ENCODE measurements at places on chromosomes 11 and 22.

GRCh38 chr11:377174-377865, 8.0 kb downstream of the B4GALNT4 start:
- no peak for DNase-seq

DNA sequence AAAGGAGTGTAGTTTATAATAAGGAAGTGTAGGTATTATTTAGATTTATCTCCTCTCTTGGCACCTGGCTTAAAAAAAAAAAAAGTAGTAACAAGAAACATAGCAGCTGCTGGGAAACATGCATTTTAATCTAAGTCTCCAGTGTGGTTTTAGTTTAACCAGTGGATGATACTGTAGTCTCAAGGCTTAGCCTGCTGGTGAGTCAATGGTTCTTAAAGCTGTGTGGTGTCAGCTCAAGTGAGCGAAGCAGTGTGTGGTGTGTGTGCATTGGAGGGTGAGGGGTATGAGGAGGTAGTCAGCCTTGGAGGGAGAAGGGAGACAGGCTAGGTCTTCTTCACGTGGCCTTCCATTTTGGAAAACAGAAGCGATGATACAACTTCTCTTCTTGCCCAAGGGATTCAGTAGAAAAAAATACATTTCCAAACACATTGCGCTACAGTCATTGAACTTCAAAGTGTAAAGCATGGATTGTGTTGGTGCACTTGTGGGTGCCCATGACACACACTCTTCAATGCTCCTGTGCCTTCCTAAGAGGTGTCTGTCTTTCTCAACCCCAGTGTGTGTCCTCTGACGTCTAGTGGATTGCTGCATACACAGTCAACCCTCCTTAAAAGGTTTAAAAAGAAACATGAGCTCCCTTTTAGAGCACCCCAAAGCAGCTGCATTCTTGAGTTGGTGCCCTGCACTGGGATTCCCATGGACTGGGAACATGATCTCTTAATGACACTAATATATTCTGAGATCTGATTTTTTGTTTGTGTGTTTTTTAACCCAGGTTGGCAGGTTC, 40.1 kb downstream of the ZBTB16 start:
- no peak for DNase-seq

- DNase-seq: no peak
Measured at GRCh38 chr22:17787241-17787640, 13.0 kb upstream of the BID start.

DNA sequence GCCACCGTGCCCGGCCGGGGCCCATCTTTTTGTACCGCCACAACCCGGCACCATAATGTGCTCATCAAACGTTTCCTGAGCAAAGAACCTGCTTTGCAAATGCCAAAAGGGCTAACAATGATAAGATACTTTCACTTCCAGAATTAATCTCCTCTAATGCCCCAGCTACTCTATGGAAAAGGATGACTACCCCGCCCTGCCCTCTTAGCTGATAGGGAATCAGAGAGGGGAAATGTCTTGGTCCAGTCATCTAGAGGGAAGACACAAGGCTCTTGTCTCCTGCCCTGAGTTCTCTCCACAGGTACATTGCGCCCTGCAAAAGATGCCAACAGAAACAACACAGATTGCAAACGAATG, 586 bp downstream of the TTLL1 start:
- no peak for DNase-seq

DNA sequence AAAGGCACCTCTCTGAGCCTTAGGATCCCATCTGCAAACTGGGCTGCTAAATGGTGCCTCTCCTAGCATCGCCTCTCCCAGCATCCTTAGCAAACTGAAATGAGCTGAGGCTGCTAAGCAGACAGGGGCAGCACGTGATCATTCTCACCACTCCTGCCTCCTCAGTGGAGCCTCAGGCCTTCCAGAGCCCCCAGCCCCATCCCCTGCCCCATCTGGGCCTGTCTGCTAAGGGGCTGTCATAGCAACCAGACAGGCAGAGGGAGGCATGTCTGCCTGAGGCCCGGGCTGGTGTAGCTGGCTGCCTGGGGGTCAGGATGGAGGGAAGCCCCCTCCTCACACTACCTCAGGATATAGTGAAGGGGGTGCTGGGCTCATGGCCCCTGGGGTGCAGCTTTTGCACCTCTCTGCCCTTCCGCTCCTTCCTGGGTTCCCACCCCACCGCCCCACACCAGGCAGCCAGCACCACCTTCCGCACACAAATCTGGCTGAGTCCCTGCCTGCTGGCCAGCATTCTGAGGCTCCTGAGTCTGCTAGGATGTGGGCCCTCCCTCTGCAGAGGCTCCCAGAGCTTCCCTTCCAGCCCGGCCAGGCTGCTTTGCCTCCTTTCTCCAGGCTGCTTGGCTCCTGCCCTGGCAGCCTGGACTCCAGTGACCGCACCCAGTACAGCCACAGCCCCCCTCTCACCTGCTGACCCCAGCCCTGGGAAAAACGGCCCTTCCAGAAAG, 47.5 kb upstream of the TTLL12 start:
- no peak for DNase-seq

DNA sequence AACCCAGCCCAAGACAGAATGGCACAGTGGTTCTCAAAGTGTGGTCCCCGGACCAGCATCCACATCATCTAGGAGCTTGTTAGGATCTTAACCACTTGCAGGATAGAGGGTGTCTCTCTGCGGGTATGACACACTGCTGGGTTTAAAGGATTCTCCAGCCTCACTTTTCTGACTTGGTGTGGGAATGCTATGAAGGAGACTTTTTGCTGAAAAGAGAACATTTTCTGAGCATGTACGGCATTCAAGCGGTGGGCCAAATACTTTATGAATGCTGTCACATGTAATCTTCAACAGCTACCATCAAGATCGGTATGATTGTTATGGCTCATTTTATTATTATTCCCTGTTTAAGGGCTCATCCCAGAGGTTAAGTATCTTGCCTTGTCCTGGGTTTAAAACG, 1.8 kb upstream of the CD82 start:
- DNase-seq: no peak

GRCh38 chr11:110217223-110217877, 79.1 kb downstream of the RDX start:
- no peak for DNase-seq

- no peak for DNase-seq
Measured at GRCh38 chr22:33544707-33545106, 375.6 kb downstream of the LARGE1 start.

DNA sequence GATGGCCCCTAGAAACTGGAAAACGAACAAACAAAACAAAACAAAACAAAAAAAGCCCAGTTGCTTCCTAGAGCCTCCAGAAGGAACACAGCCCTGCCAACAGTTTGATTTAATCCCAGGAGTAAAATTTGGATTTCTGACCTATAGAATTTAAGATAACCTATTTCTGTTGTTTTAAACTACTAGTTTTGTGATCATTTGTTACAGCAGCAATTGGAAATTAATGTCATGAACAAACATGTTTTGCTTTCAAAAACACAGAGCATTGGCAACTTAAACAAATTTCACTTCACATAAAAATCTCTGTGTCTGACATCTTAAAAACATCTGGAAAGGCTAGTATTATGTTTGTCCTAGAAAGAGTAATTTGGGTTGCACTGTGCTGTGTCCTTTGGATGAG, 437.3 kb downstream of the METTL15 start:
- no peak for DNase-seq

DNA sequence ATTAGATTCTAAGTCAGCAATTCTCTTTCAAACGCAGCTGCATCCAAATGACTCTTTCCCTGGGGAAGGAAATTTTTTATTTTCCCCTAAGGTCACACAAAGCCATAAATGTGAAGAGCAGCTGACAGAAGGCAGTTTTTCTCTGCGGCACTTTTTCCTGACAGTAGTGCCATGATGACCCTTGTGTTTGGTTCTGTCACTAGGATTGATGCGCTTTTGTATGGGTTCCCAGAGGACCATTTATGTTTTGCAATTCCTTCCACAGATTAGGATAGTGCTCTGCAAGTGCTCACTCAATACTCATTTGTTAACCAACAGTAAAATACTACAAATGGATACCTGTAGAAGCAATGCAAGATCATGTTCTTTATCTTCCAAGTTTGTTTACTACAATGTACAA, 359.6 kb upstream of the CTSC start:
- DNase-seq: no peak

- DNase-seq: no peak
Measured at GRCh38 chr11:32705309-32706033, 89.0 kb downstream of the CCDC73 start.

DNA sequence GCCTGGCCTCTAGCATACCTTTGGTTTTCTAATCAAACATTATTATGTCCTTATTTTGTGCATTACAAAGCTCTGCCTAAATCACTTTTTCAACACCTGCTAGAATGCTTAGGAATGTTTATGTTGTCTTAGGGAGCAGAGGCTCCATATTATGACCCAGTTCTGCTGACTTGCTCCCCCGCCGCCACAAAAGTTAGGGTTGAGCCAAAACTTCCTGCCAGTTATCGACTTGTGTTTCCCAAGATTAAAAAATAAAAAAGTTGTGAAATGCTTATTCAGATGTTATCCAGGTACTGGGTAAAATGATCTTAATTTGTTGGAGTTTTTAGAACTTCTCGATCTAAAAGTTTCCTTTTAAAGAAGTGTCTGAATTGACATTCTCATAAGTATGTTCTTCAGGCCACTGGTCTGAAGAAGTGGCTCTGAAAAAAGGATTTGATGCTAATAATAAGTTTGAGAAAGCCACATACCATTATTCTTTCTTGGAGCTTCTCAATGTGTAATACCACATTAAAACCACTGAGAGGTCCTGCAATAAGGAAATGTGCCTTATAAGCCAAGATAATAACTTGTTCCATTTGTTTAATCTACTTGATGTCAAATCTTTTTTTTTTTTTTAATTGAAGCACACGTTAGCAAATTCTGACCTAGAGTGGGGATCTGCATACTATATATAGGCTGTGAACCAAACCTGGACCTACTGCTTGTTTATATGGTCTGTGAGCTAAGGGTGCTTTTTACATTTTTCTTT, 2.2 kb downstream of the RNF185 start:
- DNase-seq: no peak

- DNase-seq: no peak
Measured at GRCh38 chr22:46055181-46055875, 78.4 kb upstream of the WNT7B start.

GRCh38 chr11:111982541-111983186, 42.5 kb upstream of the DLAT start:
- DNase-seq: no peak

DNA sequence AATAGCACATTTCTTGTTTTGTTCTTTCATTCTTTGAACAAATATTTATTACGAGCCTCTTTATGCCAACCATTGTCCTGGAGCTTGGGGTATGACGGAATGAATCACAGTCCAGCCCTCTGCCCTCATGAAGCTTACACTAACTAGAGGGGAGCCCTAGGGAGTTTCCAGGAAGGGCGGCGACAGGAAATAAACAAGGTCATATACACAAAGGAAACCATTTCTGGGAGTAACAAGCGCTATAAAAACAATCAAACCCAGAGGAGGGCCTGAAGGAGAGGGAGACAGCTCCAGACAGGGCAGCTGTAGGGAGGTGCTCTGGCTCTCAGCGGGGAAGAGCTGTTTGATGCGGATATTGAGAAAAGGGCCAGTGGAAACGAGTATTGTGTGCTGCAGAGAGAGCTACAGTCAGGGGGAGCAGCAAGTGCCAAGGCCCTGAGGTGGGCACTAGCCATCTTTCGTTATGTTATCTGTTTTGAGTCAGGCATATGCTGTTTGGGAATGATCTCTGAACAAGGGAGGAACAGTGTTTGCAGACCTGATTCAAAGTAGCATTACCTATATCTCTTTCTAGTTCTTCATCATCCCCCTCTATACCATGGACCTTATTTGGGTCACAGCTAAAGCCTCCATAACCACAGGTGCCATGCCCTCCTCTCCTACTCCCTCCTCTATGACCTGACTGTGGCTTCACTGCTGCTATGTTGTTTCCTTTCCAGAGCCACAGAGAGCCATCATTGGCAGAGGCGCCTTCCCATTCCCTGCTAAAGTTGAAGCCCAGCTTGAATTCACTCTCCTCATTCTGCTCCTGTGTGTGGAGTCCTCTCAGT, 15.3 kb upstream of the ZBTB16 start:
- DNase-seq: no peak

DNA sequence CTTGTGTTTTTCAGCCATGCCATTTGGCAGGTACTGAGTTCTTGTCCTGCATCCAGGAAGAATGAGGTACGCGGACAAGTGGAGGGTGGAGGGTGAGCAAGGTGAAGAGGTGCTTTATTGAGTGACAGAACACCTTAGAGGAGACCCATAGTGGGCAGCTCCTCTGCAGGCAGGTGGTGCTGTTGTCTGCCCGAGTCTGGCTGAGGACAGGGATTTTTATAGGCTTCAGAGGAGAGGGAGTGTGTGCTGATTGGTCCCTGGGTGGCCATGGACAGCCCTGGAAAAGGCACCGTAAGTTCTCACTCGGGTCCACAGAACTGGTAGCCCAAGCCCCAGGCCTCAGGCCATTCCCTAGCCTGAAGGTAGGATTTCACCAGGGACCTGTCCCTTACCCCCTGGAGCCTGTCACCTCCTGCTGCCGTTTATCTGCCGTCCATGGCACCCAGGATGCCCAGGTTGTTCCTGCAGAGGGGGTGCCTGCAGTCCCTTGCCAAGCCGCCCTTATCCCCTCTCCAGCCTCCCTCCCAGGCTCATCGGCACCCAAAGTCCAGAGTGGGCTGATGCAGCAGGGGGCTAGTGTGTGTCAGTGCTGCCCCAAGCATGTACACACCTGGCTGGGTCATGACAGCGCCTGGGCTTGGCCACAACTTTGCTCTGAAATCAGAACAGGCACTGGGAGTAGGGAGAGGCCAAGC, 213.6 kb downstream of the LRRC4C start:
- DNase-seq: no peak

DNA sequence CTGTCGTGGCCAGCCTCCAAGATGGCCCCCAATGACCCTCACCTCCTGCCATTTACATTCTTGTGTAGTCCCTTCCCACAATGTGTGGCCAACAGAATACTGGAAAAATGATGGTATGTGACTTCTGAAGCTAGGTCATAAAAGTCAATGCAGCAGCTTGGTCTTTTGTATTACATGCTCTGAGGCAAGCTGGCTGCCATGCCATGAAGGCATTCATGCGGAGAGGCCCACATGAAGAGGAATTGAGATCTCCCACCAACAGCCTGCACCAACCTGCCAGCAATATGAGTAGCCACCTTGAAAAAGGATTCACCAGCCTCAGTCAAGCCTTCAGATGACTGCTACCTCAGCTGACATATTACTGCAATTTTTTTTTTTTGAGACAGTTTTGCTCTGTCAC, 4.6 kb downstream of the MRTFA start:
- DNase-seq: no peak

DNA sequence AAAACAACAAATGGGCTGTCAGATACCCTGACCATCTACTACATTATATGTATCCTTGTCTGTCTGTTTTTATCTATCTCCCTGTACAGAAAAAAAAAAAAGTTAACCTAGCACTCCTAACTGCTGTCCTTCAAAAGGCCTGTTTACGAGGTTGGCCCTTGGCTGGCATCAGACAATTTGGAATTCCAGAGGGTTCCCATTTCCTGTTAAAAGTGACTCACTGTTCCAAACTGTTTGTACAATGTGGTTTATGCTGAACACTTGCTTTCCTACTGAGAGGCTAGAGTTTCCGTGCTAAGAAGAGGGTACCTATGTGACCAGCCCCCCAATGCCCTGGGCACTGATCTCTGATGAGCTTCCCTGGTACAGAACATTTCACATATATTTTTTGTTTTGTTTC, 65.9 kb upstream of the HMGXB4 start:
- DNase-seq: no peak

GRCh38 chr11:65225279-65226102, 36.3 kb upstream of the POLA2 start:
- DNase-seq: peak; percentile 68

GRCh38 chr22:17795661-17796548, 21.6 kb upstream of the BID start:
- no peak for DNase-seq
